ENCODE measurements at places on chromosomes 12 and 14.

DNA sequence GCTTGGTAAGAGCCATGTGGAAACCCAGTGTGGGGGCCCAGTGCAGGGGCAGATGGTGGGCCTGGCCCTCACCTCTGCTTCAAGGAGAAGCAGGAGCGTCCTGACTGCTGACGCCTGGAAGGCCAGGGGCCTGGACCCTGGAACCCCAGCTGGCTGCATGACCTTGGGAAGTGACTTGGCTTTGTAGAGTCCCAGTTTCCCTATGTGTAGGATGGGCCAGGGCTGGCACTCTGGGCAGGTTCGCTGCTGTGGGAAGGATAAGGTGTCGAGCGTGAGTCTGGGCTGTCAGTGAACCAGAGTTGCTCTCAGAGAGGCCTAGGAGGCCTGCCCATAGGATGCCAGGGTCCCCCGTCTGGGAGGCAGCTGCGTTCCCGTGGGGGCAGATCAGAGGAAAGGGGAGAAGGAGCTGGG, 43.2 kb downstream of the TRAFD1 start:
- DNase-seq = no peak

DNA sequence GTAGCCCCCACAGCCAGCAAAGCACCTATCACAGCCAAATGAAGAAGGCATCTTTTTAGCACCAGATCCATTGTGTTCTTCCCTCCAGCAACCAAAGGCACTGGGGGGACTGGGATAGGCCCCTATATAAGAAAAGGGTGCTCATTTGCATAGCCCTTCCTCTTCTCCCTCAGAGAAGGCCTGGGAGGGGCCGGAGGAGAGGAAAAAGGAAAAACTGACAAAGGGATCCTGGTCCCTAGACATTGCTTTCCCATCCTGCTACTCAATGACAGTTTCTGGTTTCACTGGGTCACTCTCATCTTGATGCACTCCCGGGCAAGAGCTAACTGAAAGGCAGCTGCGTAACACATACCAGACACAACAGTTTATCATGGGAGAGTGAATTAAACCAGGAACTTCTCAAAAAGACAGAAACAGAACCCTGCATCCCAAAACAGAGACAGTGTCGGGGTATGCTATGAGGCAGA, at the start of gene PMEL:
Gene PMEL (minus strand): TSS at position 102 of the 467 bp plus-strand sequence. CDS start 31 bp downstream, at position 71.
- DNase-seq = no peak

DNA sequence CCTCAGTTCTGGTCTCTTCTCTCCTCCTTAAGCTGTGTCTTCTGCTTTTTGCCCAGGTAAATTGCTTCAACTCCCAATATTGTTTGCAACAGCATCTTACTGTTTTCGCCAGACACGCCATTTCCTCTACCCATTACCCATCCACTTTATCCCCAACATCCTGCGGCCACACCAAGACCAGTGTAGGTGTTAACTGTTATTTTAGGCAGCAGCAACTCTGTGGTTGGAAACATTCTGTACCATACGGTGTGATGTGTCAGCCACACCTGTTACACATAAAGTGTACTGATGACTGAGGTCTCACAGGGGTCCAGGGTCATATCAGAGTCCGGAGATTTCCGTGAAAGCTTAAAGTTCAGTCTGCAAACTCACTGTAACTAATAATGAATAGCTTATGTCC, 21.8 kb upstream of the KLRD1 start:
- DNase-seq = no peak

- DNase-seq = no peak
These were observed 134.4 kb upstream of the OR4E1 start for GRCh38 chr14:21807975-21808374.

GRCh38 chr12:120474616-120474960, 5.0 kb upstream of the SRSF9 start:
- no peak for DNase-seq

DNA sequence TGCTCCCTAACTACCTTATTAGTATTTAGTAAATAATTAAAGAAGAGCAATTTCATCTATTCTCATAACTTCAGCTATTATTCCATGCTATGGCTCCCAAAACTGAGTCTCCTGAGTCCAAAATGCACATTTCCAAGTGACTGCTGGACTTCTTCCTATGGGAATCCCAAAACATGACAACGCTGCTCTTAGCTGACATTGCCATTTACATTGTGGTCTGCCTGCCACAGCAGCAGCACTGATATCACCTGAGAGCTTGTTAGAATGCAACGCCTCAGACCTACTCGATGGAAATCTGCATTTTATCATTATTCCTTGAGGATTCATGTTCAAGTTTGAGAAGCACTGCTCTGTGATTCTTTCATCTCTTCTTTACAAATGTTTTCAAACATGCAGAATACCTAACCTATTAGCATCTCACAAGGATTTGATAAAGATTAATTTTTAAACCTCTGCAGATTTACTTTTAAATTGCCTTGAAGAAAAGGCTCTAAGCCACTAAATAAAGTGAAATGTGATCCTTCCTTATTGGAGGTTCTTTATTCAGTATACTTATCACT, 77.7 kb downstream of the SEC23A start:
- no peak for DNase-seq

GRCh38 chr14:26775765-26776563, 178.1 kb upstream of the NOVA1 start:
- no peak for DNase-seq
